ENCODE measurements at places on chromosomes 3 and 15.

DNA sequence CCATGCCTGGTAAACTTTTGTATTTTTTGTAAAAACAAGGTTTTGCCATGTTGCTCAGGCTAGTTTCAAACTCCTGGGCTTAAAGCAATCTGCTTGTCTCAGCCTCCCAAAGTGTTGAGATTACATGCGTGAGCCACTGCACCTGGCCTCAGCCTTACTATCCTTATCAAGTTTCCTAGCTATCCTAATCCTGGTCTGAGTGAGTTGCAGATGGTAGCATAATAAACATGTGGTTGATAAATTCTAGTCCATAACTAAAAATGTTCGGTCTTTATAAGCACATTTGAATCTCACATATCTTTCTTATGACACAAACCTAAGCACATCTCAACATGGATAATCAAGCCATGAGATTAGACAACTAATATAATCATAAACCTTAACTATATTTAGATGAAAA is 18.5 kb downstream of the NPHP3 start:
- no peak for DNase-seq

DNA sequence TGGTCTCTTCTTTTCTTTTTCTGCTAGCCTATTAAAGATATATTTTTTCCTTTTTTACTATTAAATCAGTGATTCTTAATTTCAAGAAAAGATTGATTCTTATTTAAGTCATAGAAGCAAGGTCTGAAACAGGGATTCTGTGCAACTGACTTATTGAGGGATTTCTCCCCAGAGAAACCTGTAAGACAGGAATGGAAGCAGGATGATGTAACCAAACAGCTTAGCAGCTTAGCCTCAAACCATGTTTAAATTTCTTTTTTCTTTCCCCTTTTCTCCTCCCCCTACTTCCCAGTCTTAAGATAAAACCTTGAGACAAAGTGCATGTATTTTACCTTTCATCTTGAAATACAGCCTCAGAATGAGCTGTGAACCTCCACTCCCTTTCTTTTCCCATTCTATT is 322.8 kb downstream of the NEK10 start:
- DNase-seq = no peak

DNA sequence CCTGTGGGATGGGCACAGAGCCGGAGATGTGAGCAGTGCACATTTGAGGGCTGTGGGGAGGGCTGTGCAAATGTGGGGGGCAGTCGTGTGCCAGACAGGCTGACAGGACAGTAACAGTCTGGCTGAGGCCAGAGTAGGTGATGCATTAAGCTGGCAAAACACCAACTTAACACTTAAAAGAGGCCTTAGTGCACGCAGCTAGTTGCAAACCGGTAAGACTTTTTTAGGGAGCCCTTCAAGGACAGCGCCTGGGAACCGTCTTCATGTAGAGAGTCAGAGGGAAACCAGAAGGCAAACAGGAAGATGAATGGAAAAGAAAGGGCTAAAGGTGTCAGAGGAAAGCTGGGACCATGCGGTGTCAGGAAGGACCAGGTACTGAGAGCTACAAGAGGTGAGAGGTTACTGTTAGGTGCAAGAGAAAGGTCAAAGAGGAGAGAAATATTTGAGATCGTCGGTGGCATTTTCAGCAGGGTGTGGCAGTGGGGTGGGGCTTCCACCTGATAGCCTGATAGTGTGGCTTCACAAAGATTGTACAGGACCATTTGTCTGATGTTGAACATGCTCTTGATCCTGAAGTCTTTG is 30.0 kb upstream of the CHD2 start:
- no peak for DNase-seq

GRCh38 chr3:155138677-155139076 is 58.6 kb downstream of the MME start:
- DNase-seq = no peak

DNA sequence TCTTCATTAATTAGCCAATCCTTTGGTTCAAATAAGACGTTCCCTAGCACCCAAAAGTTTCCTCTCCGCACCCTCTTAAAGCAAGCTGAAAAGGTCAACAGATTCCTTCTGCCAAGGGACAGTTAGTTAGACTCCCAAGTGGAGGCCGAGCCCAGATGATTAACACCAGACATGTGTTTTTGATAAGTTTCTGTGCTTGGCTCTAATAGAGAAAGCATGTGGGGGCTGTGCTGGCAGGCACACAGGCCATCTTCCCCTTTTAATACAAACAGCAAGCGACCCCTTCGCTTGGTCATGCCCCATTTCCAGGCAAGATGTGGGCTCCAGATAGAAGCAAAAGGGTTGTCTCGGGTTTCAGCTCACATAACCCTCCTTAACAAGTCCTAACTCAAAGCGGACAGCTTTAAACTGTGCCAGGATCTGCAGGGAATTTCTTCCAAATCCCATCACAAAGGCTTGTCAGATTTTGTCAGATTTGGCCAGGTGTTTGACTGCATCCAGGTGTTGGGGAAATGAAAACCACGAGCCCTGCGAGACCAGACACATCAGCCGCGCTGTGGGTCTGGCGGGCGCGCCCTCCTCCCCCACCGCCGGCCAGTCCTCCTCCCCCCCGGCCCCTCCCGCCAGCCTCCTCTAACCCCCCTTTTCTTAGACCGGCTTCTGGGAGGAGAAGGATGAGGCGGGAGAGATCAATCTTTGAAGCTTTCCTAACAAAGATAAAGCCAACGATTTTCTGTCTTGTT is 3.3 kb downstream of the HES1 start:
- no peak for DNase-seq

GRCh38 chr3:150421799-150422548 is 13.9 kb downstream of the TSC22D2 start:
- DNase-seq = no peak

GRCh38 chr3:133452641-133453319 is 52.9 kb downstream of the BFSP2 start:
- DNase-seq = no peak

DNA sequence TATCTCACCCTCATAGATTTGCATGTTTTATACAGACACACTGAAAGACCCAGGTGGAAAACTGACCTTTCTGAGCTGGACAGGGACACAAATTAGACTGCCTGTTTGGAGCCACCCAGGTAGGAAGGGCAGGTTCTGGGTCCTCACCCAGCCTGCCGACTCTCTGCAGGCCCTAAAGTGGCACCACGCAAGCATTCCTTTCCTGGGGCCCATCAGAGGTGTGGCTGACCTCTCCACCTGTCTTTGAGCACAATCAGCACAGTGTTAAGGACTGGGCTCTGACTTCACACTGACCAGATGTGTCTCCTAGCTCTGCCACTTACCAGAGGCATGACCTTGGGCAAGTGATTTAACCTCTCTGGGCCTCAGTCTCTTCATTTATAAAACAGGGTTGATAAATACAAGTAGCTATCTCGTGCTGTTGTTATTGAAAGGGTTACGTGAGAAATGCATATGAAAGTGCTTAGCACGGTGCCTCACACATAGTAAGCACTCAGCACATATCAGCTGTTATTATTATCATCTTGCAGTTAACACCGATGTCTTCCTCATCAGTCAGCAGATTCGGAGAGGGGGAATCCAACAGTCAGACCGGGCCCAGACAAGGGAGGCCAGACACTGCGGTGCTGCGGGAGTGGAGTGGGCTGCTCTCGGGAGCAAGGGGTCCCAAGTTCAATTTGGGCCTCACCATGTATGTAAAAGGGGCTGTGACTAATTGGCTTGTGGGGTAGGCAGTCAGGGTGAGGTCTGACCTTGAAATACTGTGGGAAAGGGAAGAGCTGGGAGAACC is 2.0 kb upstream of the TBC1D2B start:
- DNase-seq = no peak

- DNase-seq = no peak
Observed at GRCh38 chr3:118986734-118987133, 47.9 kb downstream of the IGSF11 start.

GRCh38 chr3:115388811-115389210 is 234.5 kb upstream of the GAP43 start:
- no peak for DNase-seq

- peak; percentile 65 for DNase-seq
Observed at GRCh38 chr3:48465531-48466378, 19.2 kb downstream of the ATRIP start.

Data from naive thymus-derived CD8-positive, alpha-beta T cell (primary cell).